ENCODE measurements at places on chromosomes 11 and 22. TPM values are rescaled to one million over a fixed set of nuclear protein-coding genes. Genes with fewer than 3 reads are reported as not detected.

Gene AQP11
- total RNA-seq = 4.0 TPM

Gene MPZL2
- total RNA-seq = 84.7 TPM

Gene FAM227A
- 0.50 TPM for total RNA-seq

Gene PDE2A
- total RNA-seq = 10.4 TPM

Gene TBX1
- 1.9 TPM for total RNA-seq

Gene ZNRD2
- 15.4 TPM for total RNA-seq

DNA sequence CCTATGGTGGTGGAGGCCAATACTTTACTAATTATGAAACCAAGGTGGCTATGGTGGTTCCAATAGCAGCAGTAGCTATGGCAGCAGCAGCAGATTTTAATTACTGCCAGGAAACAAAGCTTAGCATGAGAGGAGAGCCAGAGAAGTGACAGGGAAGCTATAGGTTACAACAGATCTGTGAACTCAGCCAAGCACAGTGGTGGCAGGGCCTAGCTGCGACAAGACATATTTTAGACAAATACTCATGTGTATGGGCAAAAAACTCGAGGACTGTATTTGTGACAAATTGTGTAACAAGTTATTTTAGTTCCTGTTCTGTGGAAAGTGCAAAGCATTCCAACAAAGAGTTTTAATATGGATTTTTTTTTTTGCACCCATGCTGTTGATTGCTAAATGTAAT, 42.6 kb downstream of the PGM2L1 start:
- no peak for DNase-seq

DNA sequence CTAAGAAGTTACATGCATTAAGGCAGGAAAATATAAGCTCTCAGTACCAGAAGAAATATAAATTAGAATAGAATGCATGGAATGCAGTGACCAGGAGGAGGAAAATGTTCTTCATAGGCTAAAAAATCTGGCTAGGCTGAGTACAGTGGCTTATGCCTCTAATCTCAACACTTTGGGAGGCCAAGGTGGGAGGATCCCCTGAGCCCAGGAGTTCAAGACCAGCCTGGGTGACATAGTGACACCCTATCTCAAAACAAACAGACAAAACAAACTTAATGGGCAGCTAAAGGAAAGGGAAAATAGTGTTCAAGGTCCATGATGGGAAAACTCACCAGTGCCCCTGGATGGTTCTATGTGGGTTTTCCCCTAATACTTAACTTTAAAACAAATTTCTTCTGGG, 78.3 kb upstream of the RASSF10 start:
- no peak for DNase-seq

GRCh38 chr22:34099278-34099677, 179.0 kb upstream of the LARGE1 start:
- no peak for DNase-seq

GRCh38 chr22:45891471-45891995, 85.4 kb downstream of the WNT7B start:
- DNase-seq = no peak

DNA sequence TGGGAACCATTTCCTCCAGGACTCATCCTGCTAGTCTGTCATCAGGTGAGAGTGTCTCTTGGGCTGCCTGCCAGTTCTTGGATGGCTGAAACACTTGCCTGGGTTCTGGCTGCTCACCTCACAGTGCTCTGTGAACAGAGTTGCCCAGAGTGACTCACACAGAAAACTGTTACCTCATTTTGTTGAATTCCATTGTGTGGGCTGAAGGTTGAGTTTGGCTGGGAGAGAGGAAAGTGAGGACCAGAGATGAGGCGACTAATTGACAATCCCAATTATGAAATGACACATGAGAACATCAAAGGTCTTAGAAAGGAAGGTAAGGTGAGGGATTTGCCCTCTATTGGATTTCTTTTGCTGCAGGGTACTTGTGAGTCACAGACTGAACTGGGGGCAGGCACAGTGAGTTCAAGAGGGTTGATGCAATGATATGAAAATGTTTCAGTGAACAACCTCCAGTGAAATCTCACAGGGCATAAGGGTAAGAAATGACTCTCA, 20.2 kb upstream of the CALCB start:
- no peak for DNase-seq

- no peak for DNase-seq
Observed at GRCh38 chr11:128476729-128477128, 110.6 kb downstream of the ETS1 start.

Data from left colon (tissue), 2 donors.